ENCODE measurements at places on chromosomes 2 and 18.

DNA sequence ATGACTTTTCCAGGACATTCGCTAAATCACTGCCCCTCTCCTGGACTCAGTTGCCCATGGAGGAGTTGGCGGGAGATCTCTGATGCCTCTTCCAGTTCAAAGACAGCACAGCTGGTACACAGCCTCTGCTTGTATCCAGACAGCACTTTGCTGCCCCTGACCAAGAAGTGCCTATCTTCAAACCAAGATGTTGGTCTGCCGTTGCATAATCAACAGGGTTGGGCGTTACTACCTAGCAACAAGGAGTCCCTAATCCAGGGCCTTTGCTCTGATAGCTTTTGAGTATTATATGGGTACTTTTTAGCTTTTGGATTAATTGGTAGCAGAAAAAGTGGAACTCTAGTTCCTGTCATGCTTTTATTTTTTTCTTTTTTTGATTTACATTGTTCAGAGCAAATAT is 166.6 kb downstream of the FAM210A start:
- DNase-seq = no peak

GRCh38 chr2:65392609-65393008 is 39.8 kb downstream of the SPRED2 start:
- no peak for DNase-seq

DNA sequence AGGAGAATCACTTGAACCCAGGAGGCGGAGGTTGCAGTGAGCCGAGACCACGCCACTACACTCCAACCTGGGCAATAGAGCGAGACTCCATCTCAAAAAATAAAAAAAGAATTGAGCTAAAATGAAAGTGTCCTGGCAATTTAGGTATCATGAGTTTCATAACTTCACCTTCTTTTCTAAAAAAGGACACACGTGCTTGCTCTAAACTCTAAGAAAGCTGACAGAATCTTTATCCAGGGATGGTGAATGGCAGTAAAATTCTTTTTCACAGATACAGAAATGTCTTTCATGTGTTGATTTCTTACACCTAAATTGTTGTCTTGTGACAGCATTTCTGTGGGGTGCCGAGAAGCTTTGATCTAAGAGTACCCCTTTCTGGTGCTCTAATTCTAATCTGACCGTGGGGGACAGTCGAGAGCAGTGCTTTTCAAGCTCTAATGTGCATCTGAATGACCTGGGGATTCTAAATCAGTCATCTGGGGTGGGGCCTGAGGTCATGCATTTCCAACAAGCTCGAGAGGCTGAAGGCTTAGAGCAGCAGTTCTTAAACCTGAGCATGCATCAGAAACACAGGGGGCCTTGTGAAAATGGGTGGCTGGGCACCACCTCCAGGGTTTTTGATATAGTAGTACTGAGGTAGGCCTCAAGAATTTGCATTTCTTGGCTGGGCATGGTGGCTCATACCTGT is 42.1 kb upstream of the REL start:
- no peak for DNase-seq

GRCh38 chr2:125874564-125874963 is 781.4 kb upstream of the GYPC start:
- no peak for DNase-seq

DNA sequence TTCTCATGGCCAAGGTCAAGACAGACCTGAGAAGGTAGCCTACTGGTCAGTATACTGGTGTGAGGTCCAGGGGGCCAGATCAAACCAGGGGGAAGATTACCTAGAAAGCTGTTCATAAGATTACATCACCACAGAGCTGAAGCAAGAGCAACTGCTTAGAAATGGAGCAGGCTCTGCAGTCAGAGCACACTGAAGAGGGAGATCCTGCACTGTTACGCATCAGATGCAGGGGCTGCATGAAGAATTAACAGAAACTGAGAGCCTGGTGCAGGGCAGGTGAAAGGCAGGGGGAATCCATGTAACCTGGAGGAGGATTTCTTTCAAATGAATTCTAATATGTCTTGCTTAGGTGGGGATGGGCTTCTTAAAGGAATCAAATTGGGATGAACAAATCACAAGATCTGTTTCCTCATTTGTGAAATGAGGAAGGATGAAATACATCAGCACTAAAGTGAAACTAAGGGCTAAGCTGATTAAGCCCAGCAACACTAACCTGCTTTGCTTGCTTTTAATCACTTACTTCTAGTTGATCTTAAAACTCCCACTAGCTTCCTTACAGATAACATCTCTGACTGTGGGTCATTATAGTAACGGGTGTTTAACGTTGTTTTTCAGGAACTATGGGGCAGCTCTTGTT is 74.3 kb upstream of the ADAM23 start:
- DNase-seq = no peak

DNA sequence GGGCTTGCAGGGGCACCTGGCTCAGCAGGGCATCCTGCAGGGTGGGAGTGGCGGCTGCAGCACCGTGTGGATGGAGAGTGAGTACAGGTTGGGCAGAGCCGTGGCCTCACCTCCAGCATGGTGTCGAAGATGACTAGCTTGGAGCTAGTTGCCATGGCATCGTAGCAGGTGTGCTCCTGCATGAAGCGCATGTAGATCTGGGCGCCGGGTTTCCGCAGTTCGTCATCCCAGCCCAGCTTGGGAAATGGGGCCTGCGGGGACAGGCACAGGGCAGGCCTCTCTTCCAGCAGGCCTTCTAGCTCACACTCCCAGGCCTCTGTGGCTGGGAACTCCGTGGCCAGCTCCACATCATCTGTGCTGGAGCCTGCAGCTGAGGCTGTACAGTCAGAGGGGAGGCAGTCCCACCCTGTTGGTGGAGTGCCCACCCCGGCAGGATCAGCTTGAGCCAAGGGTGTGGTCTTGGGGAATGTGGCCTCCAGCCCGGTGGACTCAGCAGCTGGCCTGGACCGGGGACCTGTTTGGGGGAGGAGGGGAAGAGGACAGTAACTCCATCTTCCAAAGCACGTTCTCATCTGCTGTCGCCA is 1.6 kb downstream of the PRKAG3 start:
- DNase-seq = no peak

DNA sequence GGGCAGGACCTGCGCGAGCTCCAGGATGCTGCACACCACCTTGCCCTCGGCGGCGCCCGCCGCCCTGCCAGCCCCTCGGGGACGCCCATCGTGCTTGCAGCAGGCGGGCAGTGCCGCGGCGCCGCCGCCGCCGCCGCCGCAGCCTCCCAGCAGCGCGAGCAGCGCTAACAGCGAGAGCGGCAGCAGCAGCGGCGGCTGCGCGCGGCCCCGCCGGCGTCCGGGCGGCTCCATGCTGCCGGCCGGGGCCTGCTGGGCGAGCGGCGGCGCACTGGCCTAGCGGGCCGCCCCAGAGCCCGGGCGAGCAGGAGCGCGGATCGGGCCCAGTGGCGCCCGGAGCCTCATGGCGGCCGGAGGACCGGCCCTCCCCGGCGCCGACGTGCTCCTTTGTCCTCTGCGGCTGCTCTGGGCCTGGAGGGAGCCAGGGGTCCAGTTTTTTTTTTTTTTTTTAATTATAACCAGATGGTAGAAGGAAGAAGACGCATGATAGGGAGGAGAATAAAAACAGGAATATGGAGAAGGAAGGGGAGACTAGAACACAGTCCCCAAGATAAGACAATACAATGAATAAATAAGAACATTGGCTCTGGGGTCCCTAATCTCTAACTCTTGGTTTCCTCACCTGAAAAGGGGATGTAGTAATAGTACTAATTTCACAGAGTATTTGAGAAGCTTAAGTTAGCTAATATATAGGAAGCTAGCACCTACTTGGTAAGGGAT is 17.1 kb upstream of the ANKRD62 start:
- DNase-seq = no peak

DNA sequence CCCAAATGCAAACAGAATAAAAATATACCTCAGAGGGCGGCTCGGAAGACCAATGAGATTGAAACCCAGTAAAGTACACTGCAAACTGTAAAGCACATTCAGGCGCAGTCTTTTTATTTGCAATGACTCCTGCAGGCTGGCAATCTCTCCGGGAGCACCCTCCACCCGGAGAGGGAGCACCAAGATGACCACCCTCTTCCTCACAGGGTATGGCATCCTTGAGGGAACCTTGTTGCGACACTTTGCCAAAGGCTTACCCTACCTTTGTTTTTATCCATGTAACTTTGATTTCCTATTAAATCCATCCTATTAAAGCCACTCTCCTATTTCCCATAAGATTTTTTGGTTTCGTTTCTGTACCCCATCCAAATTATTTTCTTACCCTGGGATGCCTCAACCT is 16.2 kb downstream of the CHST10 start:
- DNase-seq = no peak

GRCh38 chr2:42987112-42987922 is 194.9 kb upstream of the HAAO start:
- DNase-seq = no peak

DNA sequence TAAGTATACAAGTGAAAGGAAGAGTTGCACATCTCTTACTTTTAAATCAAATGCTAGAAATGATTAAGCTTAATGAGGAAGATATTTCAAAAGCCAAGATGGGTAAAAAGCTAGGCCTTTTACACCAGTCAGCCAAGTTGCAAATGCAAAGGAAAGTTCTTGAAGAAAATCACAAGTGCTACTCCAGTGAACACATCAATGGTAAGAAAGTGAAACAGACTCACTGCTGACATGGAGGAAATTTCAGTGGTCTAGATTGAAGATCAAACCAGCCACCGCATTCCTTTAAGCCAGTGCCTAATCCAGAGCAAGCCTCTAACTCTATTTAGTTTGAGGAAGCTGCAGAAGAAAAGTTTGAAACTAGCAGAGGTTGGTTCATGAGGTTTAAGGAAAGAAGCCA is 79.1 kb downstream of the RBBP8 start:
- no peak for DNase-seq

DNA sequence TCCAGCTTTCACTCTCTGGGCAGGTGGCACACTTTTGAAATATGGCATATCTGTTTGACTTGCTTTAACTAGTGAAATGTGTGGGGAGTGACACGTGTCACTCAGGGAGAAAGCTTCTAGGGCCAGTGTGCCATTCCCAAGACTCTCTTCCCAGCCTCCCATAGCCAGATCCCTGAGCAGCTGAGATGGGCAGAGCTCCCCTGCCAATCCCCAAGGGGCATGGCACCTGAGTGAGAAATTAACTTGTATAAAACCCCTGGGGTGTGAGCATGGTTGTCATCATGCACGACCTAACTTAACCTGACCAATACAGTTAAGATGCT is 39.0 kb upstream of the MARCO start:
- no peak for DNase-seq
